H1 (cell line): ENCODE measurements at places on chromosomes 5 and 9. TPM values are rescaled to one million over a fixed set of nuclear protein-coding genes. Genes with fewer than 3 reads are reported as not detected.

The CDHR2 gene
- 0.02 and 0.06 TPM in 2 replicates for polyA plus RNA-seq

DNA sequence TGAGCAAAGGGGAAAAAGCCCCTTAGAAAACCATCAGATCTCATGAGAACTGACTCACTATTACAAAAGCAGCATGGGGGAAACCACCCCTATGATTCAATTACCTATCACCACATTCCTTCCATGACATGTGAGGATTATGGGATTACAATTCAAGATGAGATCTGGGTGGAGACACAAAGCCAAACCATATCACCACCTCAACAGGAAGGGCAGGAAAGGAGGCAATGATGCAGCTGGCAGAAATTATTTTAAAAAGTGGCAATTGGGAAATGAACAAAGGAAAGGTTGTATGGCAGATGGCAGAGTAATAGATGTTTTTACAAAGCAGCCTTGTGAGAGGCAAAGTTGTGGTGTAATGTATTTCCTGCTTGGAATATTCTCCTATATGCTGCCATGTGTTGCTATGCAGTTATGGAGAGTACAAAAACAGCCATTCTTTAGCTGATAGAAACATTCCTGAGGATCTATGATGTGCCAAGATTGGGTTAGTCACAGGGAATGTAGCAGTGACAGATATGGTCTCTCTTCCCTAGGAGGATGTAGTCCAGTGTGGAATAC, 138.8 kb downstream of the SMC2 start:
- no peak overlapping the region for H3K4me3 ChIP-seq
- DNase-seq: no peak
- no peaks in the 10 kb centered on the region for H3K27me3 ChIP-seq
- no peak overlapping the region for H3K27ac ChIP-seq

- peaks cover 12% of the 10 kb centered on the region for H3K4me1 ChIP-seq
- peak overlapping the region; percentile 73 for H3K27ac ChIP-seq
- H3K4me3 ChIP-seq: peak overlapping the region; percentile 92
These were observed 353 bp downstream of the SH3PXD2B start for GRCh38 chr5:172453986-172454357.

DNA sequence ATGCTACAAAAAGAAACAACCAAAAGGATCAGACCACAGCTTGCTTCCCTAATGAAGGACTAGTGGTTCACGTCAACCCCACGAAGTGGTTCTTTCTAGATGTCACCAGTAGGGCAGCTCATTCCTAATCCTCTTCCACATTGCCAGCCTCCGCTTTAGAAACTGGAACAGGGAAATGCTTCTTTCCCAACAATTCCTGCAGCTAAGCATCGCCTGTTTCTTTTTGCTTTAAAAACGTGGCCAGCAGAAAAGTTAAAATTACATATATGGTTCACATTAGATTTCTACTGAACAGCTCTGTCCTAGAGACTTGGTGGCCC, 100.2 kb downstream of the MTX3 start:
- H3K27ac ChIP-seq: no peak overlapping the region
- no peak for DNase-seq
- H3K4me1 ChIP-seq: no peaks in the 10 kb centered on the region
- no peak overlapping the region for H3K4me3 ChIP-seq

DNA sequence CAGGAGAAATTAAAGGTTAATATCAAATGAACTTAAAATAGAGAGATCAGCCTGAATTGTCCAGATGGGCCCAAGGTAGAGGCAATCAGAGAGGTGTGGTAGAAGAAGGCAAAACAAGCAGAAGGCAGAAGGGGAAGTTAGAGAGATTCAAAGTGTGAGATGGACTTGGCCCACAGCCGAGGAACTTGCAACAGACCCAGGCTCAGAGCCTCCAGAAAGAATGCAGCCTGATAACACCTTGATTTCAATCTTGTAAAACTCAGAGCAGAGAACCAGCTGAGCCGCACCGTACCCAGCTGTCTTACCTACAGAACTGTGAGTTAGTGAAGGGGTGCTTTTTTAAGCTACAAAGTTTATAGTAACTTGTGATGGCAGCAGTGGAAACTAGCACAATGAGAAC, 190.9 kb downstream of the RFK start:
- H3K4me3 ChIP-seq: no peak overlapping the region
- DNase-seq: no peak
- no peaks in the 10 kb centered on the region for H3K36me3 ChIP-seq
- H3K27ac ChIP-seq: no peak overlapping the region

DNA sequence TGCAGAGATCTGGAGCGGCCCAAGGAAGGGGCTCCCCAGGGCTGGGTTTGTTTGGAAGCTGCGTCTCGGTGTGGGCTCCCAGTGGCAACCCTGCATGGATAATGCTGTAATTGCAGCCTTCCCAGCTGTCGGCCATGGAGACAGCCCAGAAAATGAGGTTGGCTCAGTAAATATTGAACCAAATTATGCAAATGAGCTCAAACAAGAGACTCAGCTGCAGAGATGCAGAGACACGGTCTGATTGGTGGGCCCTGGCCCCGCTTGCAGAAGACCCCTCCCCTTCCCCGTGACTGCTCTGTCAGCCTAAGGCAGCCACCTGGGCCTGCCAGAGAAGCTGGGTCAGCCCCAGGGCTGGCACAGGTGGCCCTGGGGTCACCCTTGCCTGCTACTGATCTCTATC, 75.9 kb downstream of the RAD23B start:
- H3K27ac ChIP-seq: no peak overlapping the region
- no peaks in the 10 kb centered on the region for H3K36me3 ChIP-seq
- no peaks in the 10 kb centered on the region for H3K4me1 ChIP-seq
- no peak overlapping the region for H3K4me3 ChIP-seq
- no peaks in the 10 kb centered on the region for H3K27me3 ChIP-seq
- DNase-seq: no peak

The PHF24 gene
- polyA plus RNA-seq: 0.13 and 0.29 TPM in 2 replicates

GRCh38 chr5:178796165-178796945, 63.4 kb upstream of the ZNF354B start:
- H3K27ac ChIP-seq: no peak overlapping the region
- H3K27me3 ChIP-seq: no peaks in the 10 kb centered on the region
- H3K4me3 ChIP-seq: no peak overlapping the region
- no peaks in the 10 kb centered on the region for H3K4me1 ChIP-seq

- peaks cover 1% of the 10 kb centered on the region for H3K27me3 ChIP-seq
- no peak overlapping the region for H3K4me3 ChIP-seq
These were observed 37.8 kb downstream of the EXOSC2 start for GRCh38 chr9:130731355-130731754.

- H3K27ac ChIP-seq: no peak overlapping the region
- no peak for DNase-seq
- no peak overlapping the region for H3K4me3 ChIP-seq
- no peaks in the 10 kb centered on the region for H3K36me3 ChIP-seq
- no peaks in the 10 kb centered on the region for H3K27me3 ChIP-seq
These were observed 36.9 kb upstream of the FABP6 start for GRCh38 chr5:160192424-160192823.

The FOXD4 gene
- 0.03 and 0.08 TPM in 2 replicates for polyA plus RNA-seq

The TRPM6 gene
- polyA plus RNA-seq: 0.45 and 0.57 TPM in 2 replicates

The C5orf63 gene
- 0.71 and 0.78 TPM in 2 replicates for polyA plus RNA-seq

DNA sequence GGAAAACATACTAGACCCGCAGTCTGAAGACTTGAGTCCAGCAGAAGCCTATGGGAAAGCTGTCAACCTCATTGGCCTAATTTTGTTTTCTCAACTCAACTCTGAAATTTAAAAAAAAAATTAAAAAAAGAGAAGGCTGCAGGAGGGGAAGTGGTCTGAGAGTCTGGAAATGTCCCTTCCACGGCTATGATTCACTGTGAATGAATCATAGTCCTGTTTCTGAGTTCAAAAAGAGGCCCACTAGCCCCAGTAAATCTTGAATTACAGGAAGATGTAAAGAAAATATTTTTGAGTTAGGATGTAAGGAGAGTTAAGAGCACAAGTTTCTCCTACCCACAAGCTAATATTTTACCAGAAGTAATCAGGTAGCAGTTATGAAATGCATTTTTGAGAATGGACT, 565.5 kb upstream of the DMAC1 start:
- H3K27me3 ChIP-seq: no peaks in the 10 kb centered on the region
- H3K27ac ChIP-seq: no peak overlapping the region
- no peaks in the 10 kb centered on the region for H3K4me1 ChIP-seq
- no peaks in the 10 kb centered on the region for H3K36me3 ChIP-seq
- DNase-seq: no peak

The ASPN gene
- polyA plus RNA-seq: not detected in 2 replicates

The PCDHGA7 gene
- 0.39 and 0.55 TPM in 2 replicates for polyA plus RNA-seq

DNA sequence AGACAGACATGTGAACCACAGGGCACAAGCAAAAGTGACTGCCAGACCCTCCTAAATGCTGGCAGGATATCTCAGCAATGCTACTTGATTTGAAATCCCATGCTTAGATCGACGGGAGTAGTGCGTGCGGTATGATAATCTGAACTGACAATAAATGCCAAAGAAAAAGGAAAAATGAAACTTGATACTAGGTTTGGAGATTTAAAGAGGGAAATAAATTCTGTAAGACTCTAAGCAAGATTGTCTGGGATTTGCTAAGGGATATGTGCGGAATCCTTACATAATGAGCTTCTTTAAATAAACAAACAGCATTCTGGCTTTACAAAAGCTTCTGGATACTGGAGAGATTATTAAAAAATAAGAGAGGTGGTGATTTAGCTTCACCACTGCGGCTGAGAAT, 203.6 kb downstream of the CAAP1 start:
- no peaks in the 10 kb centered on the region for H3K27me3 ChIP-seq
- no peak overlapping the region for H3K27ac ChIP-seq
- H3K4me3 ChIP-seq: no peak overlapping the region
- DNase-seq: no peak

DNA sequence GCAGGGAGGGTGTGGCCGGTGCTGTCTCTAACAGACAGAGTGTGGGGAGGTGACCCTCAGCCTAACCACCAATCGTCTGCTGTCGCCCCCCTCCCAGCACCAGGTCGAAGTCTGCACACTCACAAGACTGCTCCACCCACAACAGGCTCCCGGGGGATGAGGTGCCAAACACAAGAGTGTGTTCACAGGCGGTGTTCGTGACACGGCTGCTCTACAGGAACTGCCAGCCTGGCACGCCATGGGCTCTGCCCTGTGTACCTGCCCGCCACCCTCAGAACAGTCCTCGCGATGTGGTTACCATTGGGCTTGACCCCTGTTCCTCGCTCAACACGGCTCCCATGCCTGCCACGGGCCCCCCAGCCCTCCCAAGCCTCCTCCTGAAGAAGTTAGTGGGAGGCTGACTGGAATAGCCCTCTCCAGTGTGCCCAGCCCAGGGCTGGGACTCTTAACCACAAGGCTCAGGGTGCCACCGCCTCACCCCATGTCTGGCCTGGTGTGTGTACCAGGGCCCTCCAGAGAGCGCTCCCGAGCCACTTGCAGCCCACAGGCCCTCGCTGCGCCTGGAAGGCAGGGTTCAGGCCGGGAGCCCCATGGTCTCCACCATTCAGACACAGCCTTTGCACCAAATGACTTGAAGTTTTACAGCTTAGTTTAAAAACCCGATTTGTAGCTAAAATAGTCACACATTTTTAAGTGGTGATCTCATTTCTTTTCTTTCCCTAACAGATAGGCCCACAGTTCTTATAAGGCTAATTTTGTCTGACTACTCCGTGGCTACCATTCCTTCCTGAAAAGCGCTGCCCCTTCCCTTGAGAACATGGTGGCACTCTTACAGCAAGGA, 102.5 kb downstream of the CAMSAP1 start:
- no peaks in the 10 kb centered on the region for H3K27me3 ChIP-seq
- H3K36me3 ChIP-seq: peaks cover under 1% of the 10 kb centered on the region; the same call in 1 of the 2 replicates
- no peaks in the 10 kb centered on the region for H3K4me1 ChIP-seq

The GPR150 gene
- 0.14 and 0.27 TPM in 2 replicates for polyA plus RNA-seq

DNA sequence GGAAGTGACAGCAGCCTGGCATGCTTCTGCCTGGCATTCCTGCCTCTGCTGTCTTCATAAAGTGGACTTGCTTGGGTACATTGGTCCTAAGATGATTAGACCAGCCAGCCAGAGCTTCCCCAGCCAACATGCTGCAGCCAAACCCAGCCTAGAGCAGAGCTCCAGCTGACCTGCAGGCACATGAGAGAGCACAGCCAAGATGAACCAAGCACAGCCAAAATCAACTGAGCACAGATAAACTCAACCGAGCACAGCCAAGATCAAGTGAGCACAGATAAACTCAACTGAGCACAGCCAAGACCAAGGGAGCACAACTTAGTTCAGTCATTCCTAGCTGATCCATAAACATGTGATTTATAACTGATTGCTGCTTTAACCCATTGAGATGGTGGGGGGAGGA, 266.5 kb downstream of the MSX2 start:
- H3K27me3 ChIP-seq: no peaks in the 10 kb centered on the region
- no peaks in the 10 kb centered on the region for H3K4me1 ChIP-seq
- H3K4me3 ChIP-seq: no peak overlapping the region
- DNase-seq: no peak
- H3K36me3 ChIP-seq: no peaks in the 10 kb centered on the region
- H3K27ac ChIP-seq: no peak overlapping the region

GRCh38 chr9:101618698-101619097, 23.9 kb upstream of the PPP3R2 start:
- H3K4me1 ChIP-seq: no peaks in the 10 kb centered on the region
- H3K4me3 ChIP-seq: no peak overlapping the region
- no peak overlapping the region for H3K27ac ChIP-seq
- no peak for DNase-seq

The OGN gene
- polyA plus RNA-seq: not detected in 2 replicates

DNA sequence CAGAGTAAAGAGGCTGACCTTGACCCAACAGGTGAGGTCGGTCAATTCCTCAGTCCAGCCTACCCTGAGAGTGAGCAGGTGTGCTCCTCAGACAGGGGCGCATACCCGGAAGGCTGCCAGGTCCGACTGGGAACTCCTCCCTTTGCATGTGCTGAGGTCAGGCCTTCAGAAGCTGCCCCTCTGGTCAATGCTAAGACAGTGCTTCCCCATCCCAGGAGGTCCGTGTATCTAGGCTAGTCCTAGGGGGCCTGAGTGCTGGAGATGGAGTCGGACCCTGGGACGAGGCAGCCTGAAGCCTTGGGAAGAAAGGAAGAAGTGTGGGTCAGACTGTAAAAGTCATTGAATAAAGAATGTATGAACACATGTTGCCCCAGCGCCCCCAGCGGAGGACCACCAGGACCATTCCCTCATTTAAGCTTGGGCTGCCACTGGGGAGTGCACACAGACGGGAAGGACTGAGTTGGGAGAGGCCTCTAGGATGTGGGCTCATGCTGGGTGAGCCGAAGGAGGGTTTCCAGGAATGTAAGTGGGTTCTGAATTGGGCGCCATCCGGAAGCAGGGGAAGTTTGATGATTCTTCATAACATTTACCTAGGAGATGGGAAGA, 41.0 kb upstream of the GFPT2 start:
- no peaks in the 10 kb centered on the region for H3K36me3 ChIP-seq
- no peak for DNase-seq
- peaks cover 8% of the 10 kb centered on the region; the same call in 1 of the 2 replicates for H3K4me1 ChIP-seq
- H3K27ac ChIP-seq: no peak overlapping the region
- no peaks in the 10 kb centered on the region for H3K27me3 ChIP-seq

- H3K27me3 ChIP-seq: no peaks in the 10 kb centered on the region
- no peak overlapping the region for H3K4me3 ChIP-seq
- no peaks in the 10 kb centered on the region for H3K36me3 ChIP-seq
- no peak for DNase-seq
- no peaks in the 10 kb centered on the region for H3K4me1 ChIP-seq
These were observed 14.3 kb upstream of the PSMB7 start for GRCh38 chr9:124429530-124429867.

The CYLC2 gene
- polyA plus RNA-seq: not detected in 2 replicates

GRCh38 chr9:97357056-97357455, 49.6 kb downstream of the CCDC180 start:
- no peak for DNase-seq
- H3K27me3 ChIP-seq: no peaks in the 10 kb centered on the region
- H3K4me1 ChIP-seq: no peaks in the 10 kb centered on the region
- no peak overlapping the region for H3K27ac ChIP-seq

The RASGRF2 gene
- polyA plus RNA-seq: 2.6 and 4.1 TPM in 2 replicates

The GLRA1 gene
- not detected in 2 replicates for polyA plus RNA-seq

The SCAI gene
- polyA plus RNA-seq: 6.1 and 6.4 TPM in 2 replicates
